NCI-H1105 (cell line): ENCODE measurements at places on chromosomes 3 and 15.
A peak's percentile ranks its signal among the peaks of the same experiment; 100 is the strongest.

GRCh38 chr3:56806407-56806806 lies 4.7 kb upstream of the ARHGEF3 start:
- DNase-seq, result no peak

DNA sequence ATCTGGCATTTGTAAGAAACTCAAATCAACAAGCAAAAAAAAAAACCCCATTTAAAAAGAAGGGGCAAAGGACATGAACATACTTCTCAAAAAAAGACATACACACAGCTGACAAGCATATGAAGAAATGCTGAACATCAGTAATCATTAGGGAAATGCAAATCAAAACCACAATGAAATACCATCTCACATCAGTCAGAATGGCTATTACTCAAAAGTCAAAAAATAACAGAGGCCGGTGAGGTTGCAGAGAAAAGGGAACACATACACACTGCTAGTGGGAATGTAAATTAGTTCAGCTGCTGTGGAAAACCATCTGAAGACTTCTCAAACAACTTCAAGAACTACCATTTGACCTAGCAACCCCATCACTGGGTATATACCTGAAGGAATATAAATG lies 199.4 kb upstream of the THBS1 start:
- no peak for DNase-seq

GRCh38 chr3:182605882-182606611 lies 187.3 kb upstream of the ATP11B start:
- DNase-seq, result no peak

DNA sequence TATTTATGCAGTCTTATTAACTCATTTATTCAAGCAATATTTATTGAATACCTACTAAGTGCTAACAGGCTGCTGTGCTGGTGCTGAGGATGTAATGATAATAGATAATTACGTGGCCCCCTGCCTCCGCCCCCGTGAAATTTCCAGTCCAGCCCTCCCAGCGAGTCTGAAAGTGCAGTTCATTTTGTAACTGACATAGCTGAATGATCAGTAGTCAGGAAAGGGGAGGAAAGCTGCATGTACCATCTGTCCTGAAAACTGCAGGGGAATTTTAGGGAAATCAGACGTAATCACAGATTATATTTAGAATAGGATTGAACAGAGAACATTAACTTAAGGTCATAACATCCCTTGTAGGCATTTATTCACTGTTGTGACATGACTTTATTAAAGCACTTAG lies 736.8 kb downstream of the MCTP2 start:
- no peak for DNase-seq

DNA sequence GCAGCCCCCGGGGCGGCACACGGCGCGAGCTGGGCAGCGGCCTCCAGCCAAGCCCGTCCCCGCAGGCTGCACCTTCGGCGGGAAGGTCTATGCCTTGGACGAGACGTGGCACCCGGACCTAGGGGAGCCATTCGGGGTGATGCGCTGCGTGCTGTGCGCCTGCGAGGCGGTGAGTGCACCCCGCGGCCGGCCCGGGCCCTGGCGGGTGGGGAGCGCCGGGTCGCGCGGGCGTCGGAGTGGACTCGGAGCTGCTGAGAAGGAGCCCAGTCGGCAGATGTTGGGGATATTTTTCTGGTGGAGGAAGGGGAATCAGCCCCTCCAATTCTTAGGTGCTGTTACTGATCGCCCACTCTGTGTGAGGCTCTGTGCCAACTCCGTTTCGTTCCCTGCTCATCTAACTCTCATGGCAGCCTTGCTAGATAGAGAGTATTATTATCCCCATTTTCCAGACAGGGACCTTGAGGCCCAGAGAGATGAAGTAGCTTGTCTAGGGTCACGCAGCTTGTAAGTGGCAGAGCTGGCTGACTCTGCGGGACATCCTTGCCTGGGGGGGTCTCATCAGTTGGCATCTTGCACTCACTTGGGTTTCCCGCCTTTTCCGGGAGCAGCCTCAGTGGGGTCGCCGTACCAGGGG lies 890 bp downstream of the CHRD start:
- no peak for DNase-seq

DNA sequence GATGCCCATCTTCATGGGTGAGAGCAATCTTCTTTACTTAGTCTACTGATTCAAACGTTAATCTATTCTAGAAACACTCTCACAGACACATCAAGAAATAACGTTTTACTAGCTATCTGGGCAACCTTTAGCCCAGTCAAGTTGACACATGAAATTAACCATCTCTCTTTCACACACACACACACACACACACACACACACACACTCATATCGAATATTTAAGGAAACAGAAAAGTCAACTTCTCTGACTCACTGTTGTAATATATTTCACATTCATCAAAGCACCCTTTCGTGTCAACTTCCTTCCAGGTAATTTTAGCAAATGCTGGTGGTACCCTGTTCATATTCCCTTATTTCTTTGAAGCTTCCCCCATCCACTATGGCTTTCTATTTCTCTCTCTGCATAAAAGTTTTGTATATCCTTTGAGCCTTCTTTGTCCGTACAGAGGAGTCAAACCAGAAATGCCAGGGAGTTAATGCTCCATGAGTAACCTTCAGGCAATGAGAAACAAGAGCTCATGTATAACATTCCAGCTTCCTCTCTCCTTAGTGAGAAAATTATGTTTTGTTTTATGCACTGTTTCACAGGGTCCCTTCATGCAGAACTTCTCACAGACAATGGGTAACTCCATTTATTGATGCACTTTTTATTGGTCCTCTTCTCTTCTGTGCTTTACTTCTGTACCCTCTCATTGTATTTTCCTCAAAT lies 335.5 kb upstream of the CBLB start:
- DNase-seq, result no peak

- DNase-seq, result no peak
Measured at GRCh38 chr15:71811036-71811736, 832 bp downstream of the NR2E3 start.

GRCh38 chr3:127373441-127374085 lies 85.7 kb upstream of the PRR20G start:
- no peak for DNase-seq

DNA sequence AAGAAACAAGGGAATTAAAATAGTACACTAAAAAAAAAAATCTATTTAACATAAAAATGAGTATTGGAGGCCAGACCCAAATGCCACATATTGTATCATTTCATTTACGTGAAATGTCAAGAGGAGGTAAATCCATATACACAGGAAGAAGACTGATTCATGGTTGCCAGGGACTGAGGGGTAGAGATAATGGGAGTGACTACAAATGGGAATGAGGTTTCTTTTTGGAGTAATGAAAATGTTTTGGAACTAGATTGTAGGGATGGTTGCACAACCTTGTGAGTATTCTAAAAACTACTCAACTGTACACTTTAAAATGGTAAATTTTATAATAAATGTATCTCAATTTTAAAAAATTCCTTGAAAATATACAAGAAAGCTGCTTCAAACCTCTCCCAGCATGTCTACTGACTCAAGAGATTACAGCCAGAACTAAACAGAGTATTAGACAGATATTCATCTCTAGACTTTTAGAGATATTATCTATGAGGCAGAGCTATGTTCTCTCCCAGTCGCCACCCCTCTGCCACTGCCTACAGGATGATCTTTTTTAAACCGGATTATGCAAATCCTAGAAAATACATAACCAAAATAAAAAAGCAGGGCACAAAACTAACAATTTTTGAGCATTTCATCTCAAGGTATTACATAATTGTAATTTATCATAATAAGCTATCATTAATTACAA lies 6.2 kb downstream of the HLTF start:
- no peak for DNase-seq

- no peak for DNase-seq
Measured at GRCh38 chr3:27208961-27209616, 160.1 kb downstream of the NEK10 start.

DNA sequence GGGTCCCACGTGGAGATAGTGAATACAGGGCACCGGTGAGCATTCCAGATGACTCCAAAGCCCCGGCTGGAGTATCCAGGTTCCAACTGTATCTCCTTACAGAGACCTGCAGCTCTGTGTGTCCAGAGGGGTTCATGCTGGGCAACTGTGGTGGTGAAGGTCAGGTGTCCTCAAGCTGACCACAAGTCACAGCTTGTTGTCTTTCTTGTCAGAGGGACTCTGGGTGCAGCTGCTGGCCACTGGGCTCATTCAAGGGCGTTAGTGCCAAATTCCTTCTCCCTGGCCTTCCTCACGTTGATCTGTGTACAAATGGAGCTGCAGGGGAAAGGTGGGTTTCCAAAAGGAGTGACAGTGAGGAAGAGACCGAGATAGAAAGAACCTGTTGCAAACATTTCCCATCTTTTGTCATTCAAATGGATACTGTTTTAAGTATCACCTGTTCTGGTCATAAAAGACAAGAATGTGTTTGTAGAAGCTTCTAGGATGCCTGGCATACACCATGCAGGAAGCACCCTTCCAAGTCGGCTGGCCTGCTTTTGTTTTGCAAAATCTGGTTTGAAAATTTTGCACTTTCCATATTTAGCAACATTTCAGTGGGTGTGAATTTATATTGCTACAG lies 52.5 kb downstream of the CEMIP start:
- DNase-seq, result no peak

GRCh38 chr3:147712357-147712756 lies 303.2 kb downstream of the ZIC1 start:
- no peak for DNase-seq

DNA sequence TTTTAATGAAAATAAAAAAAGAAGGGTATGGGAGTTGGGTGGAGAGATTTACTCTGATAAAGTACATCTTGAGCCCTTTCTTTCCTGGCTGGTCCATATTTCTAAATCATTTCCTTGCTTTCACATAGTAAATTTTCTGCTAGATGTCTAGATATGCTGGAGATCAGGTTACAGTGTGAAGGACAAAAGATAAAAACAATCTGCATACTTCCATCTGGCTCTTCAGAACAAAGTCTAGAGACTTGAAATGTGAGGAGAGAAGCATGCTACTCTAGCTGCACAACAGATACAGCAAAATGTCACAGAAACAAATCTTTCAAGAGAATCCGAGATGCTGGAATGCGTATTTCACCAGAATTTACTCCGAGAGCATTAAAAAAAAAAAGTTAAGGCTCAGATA lies 42.2 kb downstream of the FOXP1 start:
- DNase-seq, result no peak

DNA sequence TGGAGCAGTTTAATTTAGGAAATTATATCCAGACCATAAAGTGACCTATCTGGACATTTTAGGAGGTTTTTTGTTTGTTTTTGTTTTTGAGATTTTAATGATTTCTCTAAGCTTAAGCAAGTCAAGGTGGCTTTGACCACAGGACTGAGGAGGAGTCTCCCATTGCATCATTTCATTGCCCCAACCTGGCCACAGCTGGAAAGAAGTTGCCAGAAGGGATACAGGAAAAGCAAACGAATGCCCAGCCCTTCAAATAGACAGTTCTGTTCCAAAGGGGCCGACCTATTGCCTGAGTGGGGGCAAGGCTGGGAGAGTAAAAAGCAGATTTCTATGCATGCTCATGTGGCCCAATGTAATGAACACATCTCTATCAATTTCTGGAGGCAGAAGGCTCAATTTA lies 12.0 kb upstream of the ONECUT1 start:
- DNase-seq, result no peak

DNA sequence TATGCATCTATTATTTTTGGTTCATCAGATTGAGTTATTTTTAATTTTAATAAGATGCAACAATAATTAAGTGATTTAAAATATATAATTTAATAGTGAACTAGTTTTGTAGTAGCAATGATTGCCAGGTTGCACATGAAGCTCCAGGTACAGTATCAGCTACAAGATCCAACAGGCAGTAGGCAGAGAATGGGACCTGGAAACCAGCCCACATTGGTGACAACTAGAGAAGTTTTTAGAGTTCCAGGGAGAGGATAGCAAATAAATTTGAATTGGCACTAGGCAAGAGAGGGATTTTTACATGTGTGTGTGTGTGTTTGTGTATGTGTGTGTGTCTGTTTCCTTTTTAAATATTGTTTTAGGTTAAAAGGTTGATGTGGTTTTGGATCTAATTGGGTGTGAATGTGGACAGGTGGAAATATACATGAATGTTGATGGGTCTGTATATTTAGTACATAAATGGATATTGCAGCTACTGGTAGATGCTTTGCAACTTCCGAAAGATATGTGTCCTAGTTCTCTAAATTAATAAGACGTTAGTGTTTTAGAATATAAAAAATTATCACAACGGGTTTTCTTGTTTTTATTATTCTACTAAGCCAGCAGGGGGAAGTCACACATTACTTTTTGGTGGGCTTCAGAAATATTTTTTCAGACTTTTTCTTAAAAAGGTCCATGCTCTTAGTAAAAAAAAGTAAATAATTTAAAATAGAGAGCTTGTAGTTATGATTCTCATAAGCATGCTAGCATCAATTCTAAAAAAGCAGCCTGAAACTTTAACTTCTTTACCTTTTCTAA lies 110.1 kb upstream of the GBE1 start:
- no peak for DNase-seq

DNA sequence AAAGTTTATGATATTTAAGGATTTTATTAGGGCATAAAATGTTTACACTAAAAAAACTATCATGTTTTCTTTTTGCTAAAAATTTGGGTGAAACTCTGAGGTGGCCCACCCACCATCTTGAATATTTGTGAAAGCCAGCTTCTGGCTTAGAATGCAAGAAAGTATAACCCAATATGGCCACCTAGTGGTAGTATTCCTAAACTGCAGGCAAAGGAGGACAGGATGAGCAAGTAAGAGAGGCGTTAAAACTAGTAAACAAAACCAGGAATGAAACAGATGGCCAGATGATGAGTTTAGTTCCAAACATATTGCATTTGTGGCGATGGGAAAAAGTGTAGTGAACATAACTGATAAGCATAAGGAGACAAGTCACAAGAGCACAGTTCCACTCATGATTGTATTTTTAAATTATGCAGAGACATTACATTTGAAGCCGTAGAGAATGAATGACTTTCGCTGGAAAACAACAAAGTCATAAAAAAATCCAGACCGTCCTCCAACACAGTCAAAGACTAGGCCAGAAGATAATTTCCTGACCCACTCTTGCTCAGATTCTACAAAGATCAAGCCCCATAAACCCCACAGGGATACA lies 103.3 kb upstream of the PRTG start:
- DNase-seq, result peak; percentile 32

GRCh38 chr3:181932039-181932438 lies 220.3 kb downstream of the SOX2 start:
- no peak for DNase-seq

GRCh38 chr3:16383864-16384263 lies 118.9 kb downstream of the OXNAD1 start:
- DNase-seq, result no peak

DNA sequence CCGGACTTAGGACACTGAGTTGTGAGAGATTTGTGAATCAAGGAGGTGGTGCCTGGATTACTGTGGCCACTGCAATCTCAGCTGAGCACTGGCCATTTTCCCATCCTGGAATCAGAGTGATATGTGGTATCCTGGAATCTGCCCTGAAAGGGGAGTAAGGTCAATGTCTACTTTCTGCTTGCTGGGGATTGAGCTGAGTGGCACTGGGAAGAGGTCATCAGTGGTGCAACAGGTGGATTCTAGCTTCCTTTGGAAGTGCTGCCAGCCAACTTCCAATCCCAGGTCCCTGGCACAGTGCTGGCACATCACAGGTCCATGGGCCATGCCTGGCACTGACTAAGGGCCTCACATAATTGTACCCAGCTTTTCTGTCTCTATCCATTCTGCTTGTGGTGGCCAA lies 20.6 kb upstream of the TSEN2 start:
- DNase-seq, result no peak

- no peak for DNase-seq
Measured at GRCh38 chr3:171835116-171835515, 8.0 kb upstream of the TMEM212 start.
